ENCODE measurements at places on chromosomes 2 and 18. TPM values are rescaled to one million over a fixed set of nuclear protein-coding genes. Genes with fewer than 3 reads are reported as not detected.

- no peaks in the 10 kb centered on the region for H3K4me1 ChIP-seq
- peak; percentile 42 for DNase-seq
- no peaks in the 10 kb centered on the region for H3K36me3 ChIP-seq
Measured at GRCh38 chr2:68196120-68196716, 38.5 kb downstream of the PNO1 start.

- no peak overlapping the region for H3K4me3 ChIP-seq
- peaks cover 3% of the 10 kb centered on the region for H3K36me3 ChIP-seq
- H3K4me1 ChIP-seq = peaks cover 15% of the 10 kb centered on the region
- DNase-seq = peak; percentile 43
- H3K27ac ChIP-seq = peak overlapping the region; percentile 60
Measured at GRCh38 chr2:239997686-239998409, 27.3 kb downstream of the NDUFA10 start.

GRCh38 chr2:237259201-237259600 lies 154.8 kb downstream of the COL6A3 start:
- H3K4me3 ChIP-seq = no peak overlapping the region
- H3K27ac ChIP-seq = peak overlapping the region; percentile 50
- peaks cover 21% of the 10 kb centered on the region for H3K4me1 ChIP-seq
- DNase-seq = no peak

DNA sequence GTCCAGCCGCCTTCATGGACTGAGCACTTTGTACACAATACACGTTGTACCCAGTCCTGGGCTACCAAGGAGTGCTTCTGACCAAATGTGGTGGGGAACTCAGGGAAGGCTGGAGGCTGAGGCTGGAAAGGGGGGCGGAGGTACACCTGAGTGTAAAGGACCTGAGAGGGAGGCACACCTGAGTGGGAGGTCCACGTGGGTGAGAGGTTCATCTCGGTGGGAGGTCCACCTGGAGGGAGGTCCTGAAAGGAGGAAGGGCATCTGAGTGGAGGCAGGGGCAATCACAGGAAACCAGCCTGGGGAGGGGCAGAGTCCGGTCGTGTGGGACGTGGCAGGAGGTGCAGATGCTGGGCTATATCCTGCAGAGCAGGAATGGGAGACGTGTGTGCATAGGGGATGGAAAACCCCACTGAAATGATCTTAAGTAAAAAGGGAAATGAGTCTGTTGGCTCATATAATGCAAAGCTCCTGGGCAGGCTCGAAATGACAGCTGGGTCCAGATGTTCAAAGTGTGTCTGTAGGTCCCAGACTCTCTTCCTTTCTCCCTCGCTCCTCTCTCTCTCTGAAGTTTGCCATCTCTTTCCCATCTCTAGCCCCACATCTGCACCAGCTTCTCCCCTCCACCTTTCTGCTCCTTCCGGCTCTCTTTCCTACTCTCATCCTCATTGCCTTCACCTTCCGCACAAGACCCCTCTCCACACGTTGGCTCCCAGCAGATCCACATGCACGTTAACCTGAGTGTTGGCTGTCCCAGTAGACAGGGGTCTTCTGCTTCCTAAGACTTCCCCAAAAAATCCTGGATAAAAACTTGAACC lies 137.7 kb downstream of the PXDN start:
- no peaks in the 10 kb centered on the region for H3K36me3 ChIP-seq
- no peaks in the 10 kb centered on the region for H3K4me1 ChIP-seq
- no peak overlapping the region for H3K4me3 ChIP-seq
- peak overlapping the region; percentile 34 for H3K27ac ChIP-seq
- H3K27me3 ChIP-seq = no peaks in the 10 kb centered on the region

DNA sequence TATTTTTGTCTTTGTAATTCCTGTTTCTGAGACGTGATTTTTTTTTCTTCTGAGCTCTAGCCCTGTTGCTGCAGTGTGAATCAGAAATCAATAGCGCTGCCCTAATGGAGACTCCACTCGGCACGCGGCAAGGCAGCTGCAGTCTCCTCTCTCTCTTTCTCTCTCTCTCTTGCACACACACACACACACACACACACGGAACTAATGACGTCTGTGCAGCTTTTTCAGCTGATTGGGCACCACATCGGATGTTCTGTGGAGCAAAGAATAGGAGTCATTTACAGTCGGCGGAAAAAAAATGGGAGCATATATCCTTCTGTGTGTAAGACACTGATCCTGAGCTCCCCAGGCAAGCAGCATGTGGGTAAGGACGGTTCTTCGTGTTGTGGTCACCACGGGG lies 2.0 kb upstream of the MYT1L start:
- no peak overlapping the region for H3K4me3 ChIP-seq
- H3K27ac ChIP-seq = no peak overlapping the region
- no peak for DNase-seq
- H3K36me3 ChIP-seq = no peaks in the 10 kb centered on the region

DNA sequence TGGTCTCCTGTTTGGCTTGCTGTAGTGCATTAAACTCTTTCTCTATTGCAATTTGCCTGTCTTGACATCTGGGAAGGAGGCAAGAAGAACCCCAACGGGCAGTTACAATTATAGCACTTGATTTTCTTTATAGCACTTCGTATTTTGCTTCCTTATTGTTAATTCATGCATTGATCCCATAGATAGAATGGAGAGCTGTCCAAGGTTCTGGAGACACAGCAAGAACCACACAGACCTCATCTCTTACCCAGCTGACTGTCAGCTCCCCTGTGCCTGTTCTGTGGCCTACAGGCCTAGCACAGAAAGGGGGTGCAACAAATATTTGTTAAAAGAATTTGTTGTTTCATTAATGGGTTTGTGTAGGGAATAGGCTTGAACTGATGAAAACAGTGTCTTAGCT lies 194.3 kb downstream of the GALNT1 start:
- no peaks in the 10 kb centered on the region for H3K4me1 ChIP-seq
- DNase-seq = no peak
- no peaks in the 10 kb centered on the region for H3K27me3 ChIP-seq

GRCh38 chr2:100964222-100964621 lies 37.9 kb upstream of the RPL31 start:
- no peaks in the 10 kb centered on the region for H3K27me3 ChIP-seq
- no peaks in the 10 kb centered on the region for H3K36me3 ChIP-seq
- H3K27ac ChIP-seq = no peak overlapping the region
- H3K4me1 ChIP-seq = no peaks in the 10 kb centered on the region
- DNase-seq = no peak

DNA sequence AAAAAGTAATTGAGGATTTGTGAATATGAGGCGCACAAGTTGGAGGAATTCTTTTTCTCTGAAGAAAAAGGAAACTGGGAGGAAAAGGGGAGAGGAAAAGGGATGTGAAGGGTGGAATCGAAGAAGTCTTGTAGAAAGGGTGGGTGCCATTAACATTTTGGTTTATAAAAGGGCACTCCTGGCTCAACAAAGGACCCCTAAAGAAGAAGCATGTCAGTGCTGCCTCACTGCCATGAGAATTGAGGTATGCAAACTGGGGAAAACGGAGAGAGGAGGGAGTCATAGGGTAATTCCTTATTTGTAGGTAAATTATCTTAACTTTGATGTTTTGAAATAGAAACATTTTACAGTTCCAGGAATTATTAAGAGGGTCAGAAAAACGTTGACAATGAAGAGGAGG lies 207.2 kb downstream of the NAPG start:
- H3K4me1 ChIP-seq = no peaks in the 10 kb centered on the region
- no peaks in the 10 kb centered on the region for H3K36me3 ChIP-seq
- no peak overlapping the region for H3K4me3 ChIP-seq
- no peak overlapping the region for H3K27ac ChIP-seq
- H3K27me3 ChIP-seq = no peaks in the 10 kb centered on the region

- no peaks in the 10 kb centered on the region for H3K27me3 ChIP-seq
- H3K4me1 ChIP-seq = no peaks in the 10 kb centered on the region
- no peak overlapping the region for H3K27ac ChIP-seq
Measured at GRCh38 chr2:59449274-59449673, 1104.2 kb downstream of the BCL11A start.

DNA sequence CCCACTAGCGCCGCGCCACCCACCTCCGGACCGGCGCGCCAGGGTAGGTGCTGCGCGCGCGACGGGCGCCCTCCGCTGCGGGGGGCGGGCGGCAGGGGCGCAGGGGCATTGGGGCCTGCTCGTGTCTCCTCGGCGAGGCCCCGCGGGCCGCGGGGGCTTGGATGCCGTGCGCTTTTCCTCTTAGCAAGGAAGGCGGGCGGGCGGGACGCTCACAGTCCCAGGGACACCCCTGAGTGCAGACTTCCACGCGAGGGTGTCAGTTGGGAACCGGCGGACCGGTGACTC lies 748 bp downstream of the TWIST2 start:
- H3K27me3 ChIP-seq = peaks cover 85% of the 10 kb centered on the region
- no peak for DNase-seq
- H3K27ac ChIP-seq = peak overlapping the region; percentile 83
- peak overlapping the region; percentile 52 for H3K4me3 ChIP-seq

DNA sequence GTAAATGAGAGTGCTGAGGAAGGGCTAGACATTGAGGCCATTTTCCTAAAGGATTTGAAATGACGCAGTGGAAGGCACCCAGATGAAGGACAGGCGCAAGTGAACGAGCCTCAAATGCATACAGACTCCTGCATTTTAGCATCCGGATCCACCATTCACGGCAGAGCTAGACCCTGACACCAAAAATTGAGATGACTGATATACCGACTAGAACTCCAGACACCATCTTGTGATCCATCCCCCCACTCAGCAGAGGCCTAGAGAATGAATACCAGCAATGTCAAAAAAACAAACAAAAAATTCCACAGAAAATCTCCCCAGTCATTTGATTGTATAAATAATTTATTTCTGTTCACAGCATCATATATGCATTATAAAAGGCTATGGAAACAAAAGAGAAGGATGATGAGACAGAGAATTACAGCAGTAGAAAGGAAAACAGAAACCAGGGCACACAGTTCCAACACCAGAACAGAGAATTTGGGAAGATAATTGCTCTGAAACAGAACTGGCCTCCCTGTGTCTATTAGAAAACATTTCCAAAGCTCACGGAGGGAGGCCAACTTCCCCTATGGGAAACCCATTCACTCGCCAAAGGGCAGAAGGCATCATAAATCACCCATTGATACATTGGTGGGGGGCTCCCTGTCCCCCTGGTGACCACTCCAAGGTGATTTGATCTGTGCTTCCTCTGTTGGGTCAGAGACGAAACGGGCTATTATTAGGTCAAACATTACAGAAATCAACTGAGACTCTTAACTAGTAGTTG lies 4.0 kb downstream of the ARL4C start:
- H3K27ac ChIP-seq = peak overlapping the region; percentile 23
- no peak overlapping the region for H3K4me3 ChIP-seq
- H3K27me3 ChIP-seq = peaks cover 29% of the 10 kb centered on the region
- H3K4me1 ChIP-seq = peaks cover 23% of the 10 kb centered on the region

GRCh38 chr2:160621748-160622147 lies 128.1 kb upstream of the RBMS1 start:
- H3K36me3 ChIP-seq = no peaks in the 10 kb centered on the region
- H3K4me1 ChIP-seq = no peaks in the 10 kb centered on the region
- H3K27me3 ChIP-seq = no peaks in the 10 kb centered on the region
- no peak for DNase-seq

DNA sequence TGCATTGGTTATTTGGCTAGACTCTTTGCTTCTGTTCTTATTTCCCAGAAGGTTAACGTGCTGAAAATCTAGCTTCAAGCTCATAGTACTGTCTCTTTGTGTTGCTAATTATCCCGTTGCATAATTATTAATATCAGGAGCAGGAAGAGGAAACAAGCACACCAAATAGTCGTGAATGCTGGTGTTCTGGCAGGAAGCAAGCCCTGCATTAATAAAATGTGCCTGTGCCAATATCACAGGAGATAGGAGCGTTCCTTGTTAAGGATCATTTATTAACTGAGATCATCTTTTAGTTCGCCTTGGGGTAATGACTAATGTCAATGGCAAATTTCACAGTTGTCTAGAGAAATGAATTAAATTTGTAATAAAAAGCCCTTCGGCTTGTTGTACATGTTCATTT lies 893.0 kb upstream of the POU3F3 start:
- H3K36me3 ChIP-seq = no peaks in the 10 kb centered on the region
- no peaks in the 10 kb centered on the region for H3K27me3 ChIP-seq
- no peak for DNase-seq
- H3K4me3 ChIP-seq = no peak overlapping the region

DNA sequence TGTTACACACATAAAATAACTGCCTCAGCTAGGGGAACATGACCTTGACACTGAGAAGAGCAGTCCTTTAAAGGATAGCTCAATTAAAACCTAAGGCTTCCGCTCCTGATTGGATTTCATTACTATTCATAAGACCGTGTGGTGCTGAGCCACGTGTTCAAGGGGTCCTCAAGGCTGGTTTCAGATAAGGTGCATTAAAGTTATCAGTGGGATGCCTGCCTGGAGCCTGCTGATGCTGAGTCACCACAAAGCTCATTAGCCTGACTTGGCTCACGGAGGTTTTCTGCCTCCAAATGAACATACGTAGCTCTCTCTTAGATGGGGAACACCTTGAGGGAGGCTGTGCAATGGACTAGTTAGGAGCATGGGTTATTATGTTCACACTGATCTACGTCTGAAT lies 518.9 kb downstream of the TDRD15 start:
- H3K4me3 ChIP-seq = no peak overlapping the region
- no peak overlapping the region for H3K27ac ChIP-seq
- H3K27me3 ChIP-seq = no peaks in the 10 kb centered on the region
- H3K4me1 ChIP-seq = no peaks in the 10 kb centered on the region
- no peak for DNase-seq

GRCh38 chr18:41490861-41491260 lies 464.2 kb upstream of the PIK3C3 start:
- no peak overlapping the region for H3K4me3 ChIP-seq
- H3K4me1 ChIP-seq = no peaks in the 10 kb centered on the region
- no peaks in the 10 kb centered on the region for H3K36me3 ChIP-seq
- H3K27me3 ChIP-seq = no peaks in the 10 kb centered on the region

- no peak overlapping the region for H3K4me3 ChIP-seq
- no peak for DNase-seq
- no peaks in the 10 kb centered on the region for H3K4me1 ChIP-seq
- H3K27me3 ChIP-seq = no peaks in the 10 kb centered on the region
- H3K27ac ChIP-seq = no peak overlapping the region
Measured at GRCh38 chr2:210626849-210627248, 70.5 kb downstream of the CPS1 start.

DNA sequence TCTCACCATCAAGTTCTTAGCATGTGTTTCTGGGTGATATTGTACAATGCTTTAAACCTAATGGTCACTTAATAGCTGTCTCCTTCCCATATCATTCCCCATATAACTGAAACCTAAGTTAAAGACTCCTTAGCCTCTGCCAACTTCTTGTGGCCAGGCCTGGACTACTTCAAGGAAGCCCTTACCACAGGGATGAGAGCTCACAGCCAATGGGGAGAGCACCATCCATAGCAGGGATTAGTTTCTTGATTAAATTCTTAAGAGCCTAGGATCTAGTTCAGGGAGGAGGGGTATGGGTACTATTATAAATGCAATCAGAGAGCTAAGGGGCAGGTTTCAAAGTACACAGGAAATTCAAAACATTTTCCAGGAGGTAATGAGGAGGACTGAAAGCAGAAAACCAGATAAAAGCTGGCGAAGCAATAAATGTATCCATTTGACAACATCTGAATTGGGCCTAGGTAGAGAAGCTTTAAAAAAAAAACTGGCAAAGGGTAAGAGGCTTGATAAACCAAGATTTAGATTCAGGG lies 34.8 kb upstream of the IHH start:
- no peak overlapping the region for H3K27ac ChIP-seq
- H3K27me3 ChIP-seq = no peaks in the 10 kb centered on the region
- H3K4me3 ChIP-seq = no peak overlapping the region
- no peaks in the 10 kb centered on the region for H3K4me1 ChIP-seq
- H3K36me3 ChIP-seq = no peaks in the 10 kb centered on the region

The HAAO gene
- 29.4 TPM for total RNA-seq

The CNDP1 gene
- total RNA-seq = not detected

The DYSF gene
- 18.7 TPM for total RNA-seq

The TLX2 gene
- 0.96 TPM for total RNA-seq

The TACR1 gene
- 0.16 TPM for total RNA-seq

The TRMT61B gene
- total RNA-seq = 1.4 TPM

The CDK5R2 gene
- total RNA-seq = not detected
